ENCODE measurements at places on chromosomes 3 and 15.

GRCh38 chr3:5560199-5560598 lies 372.7 kb downstream of the EDEM1 start:
- no peak for DNase-seq

DNA sequence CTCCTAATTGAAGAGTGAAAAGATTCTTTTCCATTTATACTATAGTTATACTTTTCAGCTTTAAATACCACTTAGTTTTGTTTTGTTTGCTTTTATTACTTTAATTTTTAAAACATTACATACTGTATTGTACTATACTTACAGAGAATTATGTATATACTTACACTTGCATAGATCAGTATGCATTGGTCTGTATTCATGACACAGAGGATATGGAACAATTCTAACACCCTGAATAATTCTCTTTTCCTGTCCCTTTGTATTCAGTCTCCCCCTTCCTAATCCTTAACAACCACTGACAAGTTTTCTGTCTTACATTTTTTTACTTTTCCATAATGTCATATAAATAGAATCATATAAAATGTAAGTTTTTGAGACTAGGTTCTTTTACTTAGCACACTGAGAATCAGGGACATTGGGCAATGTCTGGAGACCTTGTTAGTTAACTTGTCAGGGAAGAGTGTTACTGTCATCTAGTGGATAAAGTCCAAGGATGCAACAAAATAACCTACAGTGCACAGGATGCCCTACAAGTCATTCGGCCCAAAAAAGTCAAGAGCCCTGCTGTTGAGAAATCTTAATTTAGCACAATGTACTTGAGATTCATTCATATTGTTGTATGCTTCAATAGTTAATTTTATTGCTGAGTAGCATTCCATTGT lies 95.7 kb upstream of the MCTP2 start:
- DNase-seq, result no peak

GRCh38 chr15:98714922-98715321 lies 66.6 kb downstream of the IGF1R start:
- DNase-seq, result no peak

DNA sequence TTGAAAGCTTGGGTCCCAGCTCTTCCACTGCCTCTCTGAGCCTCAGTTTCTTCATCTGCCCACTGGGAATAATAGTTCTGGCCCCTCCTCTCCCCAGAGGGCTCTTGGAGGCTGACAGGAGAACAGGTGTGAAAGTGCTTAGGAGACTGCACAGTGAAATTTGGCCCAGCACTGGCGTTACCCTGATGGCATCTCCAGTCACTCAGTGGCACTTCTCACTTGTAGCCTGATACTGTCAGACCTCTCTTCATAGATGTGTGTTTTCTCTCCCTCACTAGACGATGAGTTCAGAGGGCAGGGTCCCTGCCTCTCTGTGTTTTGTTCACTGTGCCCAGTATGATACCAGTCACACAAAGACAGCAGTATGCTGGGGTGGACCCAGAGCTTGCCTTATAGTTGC lies 22.2 kb upstream of the IGDCC3 start:
- no peak for DNase-seq

DNA sequence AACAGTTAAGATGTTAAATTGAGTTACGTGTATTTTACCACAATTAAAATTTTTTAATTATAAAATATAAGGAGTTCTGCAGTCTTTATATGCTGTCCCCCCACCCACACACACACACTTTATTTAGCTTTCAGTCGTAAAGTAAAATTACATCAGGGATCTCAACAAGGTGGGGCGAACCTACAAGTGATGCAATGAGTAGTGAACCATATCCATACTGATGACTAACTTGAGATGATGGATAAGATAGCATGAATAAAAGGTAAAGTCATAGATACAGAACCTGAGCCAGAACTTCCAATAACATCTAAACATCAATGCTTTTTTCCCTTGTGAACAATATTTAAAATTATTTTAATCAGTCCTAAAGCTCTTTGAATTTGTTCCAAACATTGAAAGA lies 77.2 kb downstream of the VPS13C start:
- no peak for DNase-seq

GRCh38 chr3:14506626-14507304 lies 33.4 kb downstream of the GRIP2 start:
- DNase-seq, result no peak

DNA sequence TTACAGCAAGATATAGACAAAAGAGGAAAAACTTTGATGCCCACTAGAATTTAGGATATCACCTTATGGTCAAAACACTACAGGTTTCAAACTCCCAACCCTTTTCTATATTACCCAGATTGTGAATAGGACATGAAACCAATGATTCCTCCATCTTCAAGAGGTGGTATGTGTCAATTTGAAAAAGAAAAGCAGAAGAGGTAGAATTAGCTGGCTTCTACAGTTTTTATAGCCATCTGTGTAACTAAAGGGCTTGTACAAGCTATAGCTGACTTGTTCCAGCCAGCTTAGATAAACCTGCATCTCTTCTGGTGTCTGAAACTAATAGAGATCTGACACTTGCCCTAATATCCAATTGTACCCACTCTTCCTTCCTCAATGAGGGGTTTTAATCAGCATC lies 24.9 kb upstream of the HGD start:
- DNase-seq, result no peak

DNA sequence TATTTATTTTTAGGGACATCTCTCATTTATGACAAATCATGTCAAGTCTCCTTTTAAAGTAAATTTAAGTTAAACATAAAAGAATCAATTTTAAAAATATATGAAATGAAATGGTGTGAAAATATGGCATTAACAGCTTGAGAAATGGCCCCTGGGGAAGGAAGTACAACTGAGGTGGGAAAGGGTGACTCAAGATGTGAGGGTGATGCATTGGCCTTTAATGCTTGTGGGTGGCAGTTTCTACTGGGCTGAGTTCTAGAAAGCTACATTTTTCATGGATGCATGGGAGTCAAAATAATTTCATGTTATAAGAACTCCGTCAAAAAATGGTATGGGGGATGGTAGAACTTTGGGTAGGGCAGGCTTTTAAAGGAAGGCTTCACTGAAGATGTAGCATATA lies 708.8 kb upstream of the CFAP20DC start:
- no peak for DNase-seq

DNA sequence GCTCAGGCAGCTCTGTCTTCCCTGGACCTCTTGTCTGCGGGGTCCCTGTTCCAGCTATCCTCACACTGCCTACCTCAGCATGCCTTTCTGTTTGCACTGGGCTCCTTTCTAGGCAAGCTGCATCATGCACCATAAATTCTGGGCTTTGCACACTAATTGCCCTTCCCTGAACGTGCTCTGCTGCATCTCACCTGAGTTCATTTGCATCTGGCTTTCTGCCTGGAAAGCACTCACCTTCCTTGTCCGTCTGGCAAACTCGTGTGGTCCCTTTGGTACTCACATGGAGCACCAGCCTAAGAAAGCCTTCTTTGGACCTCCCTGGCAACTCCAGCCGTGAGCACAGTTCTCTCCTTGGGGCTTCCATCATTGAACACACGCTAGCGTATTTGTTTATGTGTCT lies 365.6 kb downstream of the SV2B start:
- DNase-seq, result no peak

GRCh38 chr15:37586011-37586583 lies 348.3 kb upstream of the TMCO5A start:
- peak; percentile 41 for DNase-seq

- no peak for DNase-seq
Observed at GRCh38 chr3:187684880-187685279, 14.7 kb upstream of the SST start.

DNA sequence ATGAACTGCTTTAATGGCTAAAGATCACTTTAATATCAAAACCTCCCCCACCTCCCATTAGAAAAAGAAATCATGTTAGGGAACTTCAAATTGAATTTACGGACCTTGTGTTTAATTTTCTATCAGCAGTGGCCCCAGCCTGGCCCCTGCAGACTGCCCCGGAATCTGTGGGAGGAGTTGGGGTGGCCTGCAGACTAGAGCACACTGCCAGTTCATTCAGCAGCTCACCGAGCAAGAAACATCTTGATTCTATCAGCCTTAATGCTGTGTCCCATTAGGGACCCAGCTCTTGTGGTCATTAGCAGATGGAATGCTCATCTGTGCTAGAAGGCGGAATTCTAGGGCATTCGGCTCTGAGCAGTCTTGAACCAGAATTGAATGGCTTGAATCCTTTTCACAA lies 54.2 kb downstream of the FLNB start:
- no peak for DNase-seq

- no peak for DNase-seq
Observed at GRCh38 chr15:80939216-80939615, 50.4 kb downstream of the MESD start.

DNA sequence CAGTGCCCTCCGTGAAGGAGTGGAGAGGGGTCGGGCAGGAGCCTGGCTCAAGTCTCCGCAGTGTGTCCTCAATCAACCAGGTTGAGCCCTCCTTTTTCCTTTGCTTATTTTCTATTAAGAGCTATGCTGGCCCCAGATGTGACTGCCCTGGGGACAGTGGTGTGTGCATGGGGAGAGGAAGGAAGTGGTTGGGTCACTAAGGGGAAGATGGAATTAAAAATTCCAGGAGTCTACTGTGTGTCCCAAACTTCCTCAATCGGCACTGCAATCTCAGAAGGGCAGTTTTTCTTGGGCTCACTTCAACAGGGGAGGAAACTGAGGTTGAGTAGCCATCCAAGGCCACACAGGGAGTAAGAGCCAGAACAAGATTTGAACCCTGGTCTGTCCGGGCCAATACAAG lies 13.7 kb upstream of the GRIP2 start:
- DNase-seq, result no peak

GRCh38 chr3:190073264-190074008 lies 47.3 kb downstream of the P3H2 start:
- DNase-seq, result no peak

DNA sequence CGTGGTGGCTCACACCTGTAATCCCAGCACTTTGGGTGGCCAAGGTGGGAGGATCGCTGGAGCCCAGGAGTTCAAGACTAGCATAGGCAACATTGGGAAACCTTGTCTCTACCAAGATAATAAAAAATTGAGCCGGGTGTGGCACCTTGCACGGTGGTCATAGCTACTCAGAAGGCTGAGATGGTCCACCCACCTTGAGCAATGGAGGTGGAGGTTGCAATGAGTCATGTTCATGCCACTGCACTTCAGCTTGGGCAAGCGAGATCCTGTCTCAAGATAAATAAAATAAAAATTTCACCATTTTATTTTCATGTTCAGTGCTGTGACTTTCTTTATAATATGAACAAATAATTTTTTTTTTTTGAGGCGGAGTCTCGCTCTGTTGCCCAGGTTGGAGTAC lies 12.5 kb downstream of the MAPK6 start:
- no peak for DNase-seq

GRCh38 chr3:14401692-14402303 lies 608 bp upstream of the SLC6A6 start:
- no peak for DNase-seq

GRCh38 chr15:90248789-90249202 lies 560 bp upstream of the TTLL13 start:
- DNase-seq, result no peak

DNA sequence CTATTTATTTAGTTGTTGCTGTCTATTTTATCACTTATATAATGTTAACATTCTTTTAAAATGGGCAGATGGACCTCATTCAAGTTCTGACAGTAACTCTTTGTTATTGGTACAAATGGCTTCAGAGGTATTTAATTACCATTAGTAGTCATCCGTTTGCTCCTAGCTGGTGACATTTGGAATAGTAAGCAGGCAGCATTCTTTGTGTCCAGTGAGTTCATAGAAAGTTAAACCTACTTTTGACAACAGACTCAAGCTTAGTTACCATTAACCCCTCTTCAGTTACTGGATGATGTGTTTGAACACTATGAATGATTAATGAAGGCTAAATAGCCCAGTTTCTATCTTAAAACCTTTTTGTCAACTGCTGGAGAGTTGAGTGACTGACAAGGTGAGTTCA lies 500.7 kb upstream of the ATP11B start:
- no peak for DNase-seq

DNA sequence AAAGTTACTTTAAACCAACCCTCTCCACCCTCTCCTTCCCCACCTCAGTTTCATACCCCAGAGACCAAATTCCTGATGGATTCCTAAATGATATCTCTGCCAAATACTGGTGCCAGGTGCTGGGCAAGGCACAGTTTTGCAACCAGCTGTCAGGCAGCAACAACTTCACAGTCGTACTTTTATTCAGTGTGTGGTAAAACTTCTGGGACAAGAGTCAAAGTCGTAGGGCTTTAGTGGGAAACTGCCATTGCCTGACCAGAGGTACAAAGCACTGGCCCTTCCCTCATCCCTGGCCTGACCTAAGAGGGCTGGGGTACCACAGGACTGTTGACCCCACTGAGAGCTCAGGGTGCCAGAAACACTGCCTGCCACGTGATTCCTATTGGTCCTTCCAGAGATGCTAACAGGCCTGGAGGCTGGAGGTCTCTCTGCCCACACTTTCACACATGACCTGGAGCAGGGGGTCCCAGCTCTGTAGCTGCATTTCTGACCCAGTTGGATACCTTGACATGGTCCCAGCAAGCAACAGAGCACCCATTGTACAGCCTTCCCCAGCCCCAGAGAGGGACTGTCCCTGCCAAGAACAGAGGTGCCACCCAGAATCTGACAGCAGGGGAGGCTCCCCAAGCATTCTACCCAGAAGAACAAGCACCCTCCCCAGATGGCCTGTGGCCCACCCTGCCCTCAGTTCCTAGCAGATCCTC lies 59.9 kb downstream of the LIPC start:
- no peak for DNase-seq

GRCh38 chr15:42933886-42934667 lies 13.5 kb upstream of the TTBK2 start:
- no peak for DNase-seq

DNA sequence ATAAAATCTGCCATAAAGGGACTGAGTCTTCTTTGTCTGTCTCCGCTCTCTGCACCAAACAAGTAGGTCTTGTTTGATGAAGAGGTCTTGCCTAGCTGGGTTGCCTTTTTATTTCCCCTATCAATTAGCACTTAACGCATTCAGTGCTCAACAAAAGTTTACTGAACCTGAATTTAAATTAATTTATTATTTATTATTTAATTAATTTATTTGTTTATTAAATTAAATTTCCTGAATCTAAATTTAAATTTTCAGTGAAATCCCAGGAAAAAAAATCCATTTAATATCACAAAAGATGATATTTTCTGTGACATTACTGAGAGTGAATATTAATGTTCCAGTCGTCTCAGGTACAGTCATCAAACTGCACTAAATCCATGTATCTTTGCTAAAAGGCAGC lies 164.9 kb upstream of the AGTR1 start:
- DNase-seq, result no peak

DNA sequence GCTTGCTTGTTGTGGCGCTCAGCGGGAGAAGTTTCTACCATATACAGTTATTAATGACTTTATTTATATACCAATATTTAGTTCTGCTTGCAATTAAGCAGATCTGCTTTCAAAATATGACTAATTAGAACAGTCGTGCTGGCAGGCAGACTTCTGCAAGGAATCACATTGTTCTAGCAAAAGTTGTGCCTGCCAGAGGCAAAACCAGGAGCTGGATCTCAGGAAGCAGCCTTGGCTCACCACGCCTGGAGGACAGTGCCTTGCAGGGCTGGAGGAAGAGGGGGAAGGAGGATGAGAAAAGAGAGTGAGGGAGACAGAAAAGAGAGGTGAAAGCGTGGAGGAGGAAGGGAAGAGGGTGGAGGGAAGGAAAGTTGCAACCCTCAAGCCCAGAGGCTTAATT lies 160.3 kb downstream of the NUP210 start:
- no peak for DNase-seq

Measured in AG04450 (cell line).